ENCODE measurements at places on chromosomes 3 and 15. TPM values are rescaled to one million over a fixed set of nuclear protein-coding genes. Genes with fewer than 3 reads are reported as not detected.

CELF6 gene
- 0.98 TPM for total RNA-seq

ZNF774 gene
- total RNA-seq, result 3.0 TPM

ESYT3 gene
- 0.41 TPM for total RNA-seq

ALDH1A3 gene
- total RNA-seq, result not detected

CYP1A2 gene
- not detected for total RNA-seq

EFCAB12 gene
- 0.83 TPM for total RNA-seq

RYR3 gene
- total RNA-seq, result not detected

CPNE9 gene
- 0.59 TPM for total RNA-seq

BFSP2 gene
- total RNA-seq, result 0.44 TPM

TICRR gene
- total RNA-seq, result 15.4 TPM

ROPN1 gene
- total RNA-seq, result not detected

ITPKA gene
- 2.1 TPM for total RNA-seq

FANCD2OS gene
- total RNA-seq, result not detected

CLRN1 gene
- total RNA-seq, result not detected

PRKCD gene
- 29.5 TPM for total RNA-seq

LRRC31 gene
- total RNA-seq, result not detected
